ENCODE measurements at places on chromosomes 3 and 15. TPM values are rescaled to one million over a fixed set of nuclear protein-coding genes. Genes with fewer than 3 reads are reported as not detected.

- peak; percentile 39 for DNase-seq
These were observed 17.1 kb downstream of the CCDC13 start for GRCh38 chr3:42755681-42756578.

DNA sequence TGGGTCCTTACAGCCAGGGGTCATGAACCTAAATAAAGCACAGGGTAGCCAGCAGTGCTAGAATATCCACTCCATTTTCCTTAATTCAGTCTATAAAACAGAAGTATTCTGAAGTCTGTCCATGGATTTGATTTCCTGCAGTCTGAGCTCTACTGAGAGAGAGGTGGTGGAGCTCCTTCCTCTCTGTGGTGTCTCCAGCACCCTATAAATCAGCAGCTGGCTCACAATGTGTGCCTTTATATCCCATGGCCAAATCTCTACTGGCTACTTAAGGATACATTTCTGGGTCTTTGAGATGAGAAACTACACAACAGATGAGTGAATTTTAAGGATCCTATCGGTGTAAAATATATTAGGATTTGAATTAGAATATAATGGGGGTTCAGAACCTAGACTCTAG, 339.9 kb upstream of the RBMS3 start:
- DNase-seq = no peak

DNA sequence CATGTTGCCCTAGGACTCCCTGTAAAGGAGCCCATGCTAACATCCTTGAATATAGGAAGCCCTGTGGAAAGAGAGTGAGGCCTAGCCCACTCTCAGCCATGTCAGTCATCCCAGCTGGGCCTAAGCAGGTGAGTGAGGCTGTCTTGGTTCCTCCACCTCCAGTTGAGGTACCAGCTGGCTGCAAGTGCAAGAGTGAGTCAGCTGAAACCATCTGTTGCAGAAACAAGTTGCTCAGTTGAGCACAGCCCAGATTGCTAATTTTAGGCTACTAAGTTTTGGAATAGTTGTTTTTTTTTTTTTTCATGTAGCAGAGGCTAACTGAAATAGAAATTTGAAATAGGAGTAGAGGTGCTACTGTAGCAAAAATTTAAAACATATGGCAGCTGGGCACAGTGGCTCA, 43.7 kb upstream of the ADPGK start:
- DNase-seq = peak; percentile 27

DNA sequence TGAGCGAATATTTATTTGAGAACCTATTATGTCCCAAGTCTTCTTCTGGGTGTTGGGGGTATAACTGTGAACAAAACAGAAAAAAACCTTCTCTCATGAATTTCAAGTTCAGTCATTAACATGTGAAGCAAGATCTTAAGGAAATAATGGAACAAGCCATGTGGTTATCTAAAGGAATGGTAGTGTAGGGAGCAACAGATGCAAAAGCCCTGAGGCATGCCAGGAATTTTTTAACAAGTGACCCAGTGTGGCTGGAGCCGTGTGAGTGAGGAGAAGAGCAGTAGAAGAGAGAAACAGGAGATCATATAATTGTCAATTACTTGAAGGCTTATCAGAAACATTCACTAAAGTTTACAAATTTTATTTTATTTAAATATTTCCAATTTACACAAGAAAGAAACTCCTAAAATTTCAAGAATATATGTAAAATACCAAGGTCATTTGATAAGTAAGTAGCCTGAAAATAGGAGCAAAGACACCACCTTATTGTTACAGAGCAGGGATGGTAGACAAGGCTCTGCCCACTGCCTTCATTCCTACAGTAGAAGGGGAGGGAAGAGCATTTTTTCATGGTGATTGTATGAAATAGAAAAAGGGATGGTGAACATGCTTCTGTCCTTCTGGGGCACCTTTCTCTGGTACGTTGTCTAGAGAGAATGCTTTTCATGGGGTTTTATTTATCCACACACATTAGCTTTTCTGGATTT, 345.1 kb downstream of the PLOD2 start:
- no peak for DNase-seq

- no peak for DNase-seq
These were observed 159.1 kb upstream of the CTDSPL start for GRCh38 chr3:37702478-37703154.

- DNase-seq = no peak
These were observed 14.8 kb upstream of the RBP2 start for GRCh38 chr3:139491027-139491700.

DNA sequence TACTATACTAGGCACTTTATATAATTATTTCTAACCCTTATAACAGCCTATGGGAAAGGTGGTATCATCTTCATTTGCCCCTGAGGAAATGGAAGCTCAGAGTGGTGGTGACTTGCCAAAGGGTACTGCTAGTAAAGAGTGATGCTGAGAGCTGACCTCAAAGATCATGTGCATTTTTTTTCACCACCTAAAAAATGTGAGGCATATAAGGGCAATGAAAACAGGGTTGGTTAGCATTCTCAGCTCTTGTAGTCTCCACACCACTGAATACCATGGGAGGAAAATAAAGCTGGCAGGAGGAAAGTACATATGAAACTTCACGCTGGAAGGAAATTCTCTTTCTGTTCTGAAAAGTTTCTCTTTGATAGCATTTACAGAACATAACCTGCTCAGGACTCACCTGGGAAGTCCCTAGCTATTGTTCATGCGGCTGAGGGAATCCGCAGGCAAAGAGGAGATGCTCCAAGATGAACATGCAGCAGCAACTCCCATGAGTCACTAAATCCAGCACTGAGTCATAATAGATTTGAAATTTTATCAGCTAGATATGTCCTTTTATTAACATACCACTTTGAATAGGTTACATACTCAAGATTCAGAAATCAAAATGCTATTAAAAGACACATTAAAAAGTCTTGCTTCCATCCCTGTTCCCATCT, 17.3 kb downstream of the FAIM start:
- DNase-seq = peak; percentile 41

DNA sequence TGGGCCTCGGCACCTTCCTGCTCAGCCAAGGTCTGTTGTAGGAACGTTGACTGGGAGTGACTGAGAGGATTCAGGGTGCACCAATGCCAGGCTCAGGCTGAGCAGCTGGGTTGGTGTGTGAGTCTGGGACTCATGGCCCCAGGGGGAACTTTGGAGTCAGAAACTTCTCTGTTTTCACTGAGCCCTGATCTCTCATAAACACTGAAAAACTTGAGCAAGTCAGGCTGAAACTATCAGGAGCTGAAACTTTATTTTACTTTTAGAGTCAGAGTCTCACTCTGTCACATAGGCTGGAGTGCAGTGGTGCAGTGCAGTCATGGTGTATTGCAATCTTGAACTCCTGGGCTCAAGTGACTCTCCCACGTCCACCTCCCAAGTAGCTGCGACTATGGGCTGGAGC, 3.0 kb downstream of the TRAK1 start:
- no peak for DNase-seq

DNA sequence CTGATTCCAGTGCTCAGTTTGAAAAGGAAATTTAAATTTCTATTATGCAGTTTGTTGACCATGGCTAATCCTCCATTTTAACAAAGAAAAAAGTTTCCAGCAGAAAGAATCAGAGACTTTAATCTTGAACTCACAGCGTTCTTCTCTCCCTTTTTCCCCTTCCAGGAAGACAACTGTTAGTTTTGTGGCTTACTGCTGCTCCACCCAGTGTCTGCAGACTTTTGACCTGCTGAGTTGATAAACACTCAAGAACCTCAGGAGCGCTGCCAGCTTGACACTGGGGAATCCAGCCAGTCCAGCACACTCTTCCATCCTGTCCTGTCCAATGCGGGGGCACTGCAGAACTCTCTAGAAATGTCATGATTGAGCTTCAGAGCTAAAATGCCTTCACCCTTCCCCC, 134.6 kb downstream of the LRRC28 start:
- peak; percentile 81 for DNase-seq

DNA sequence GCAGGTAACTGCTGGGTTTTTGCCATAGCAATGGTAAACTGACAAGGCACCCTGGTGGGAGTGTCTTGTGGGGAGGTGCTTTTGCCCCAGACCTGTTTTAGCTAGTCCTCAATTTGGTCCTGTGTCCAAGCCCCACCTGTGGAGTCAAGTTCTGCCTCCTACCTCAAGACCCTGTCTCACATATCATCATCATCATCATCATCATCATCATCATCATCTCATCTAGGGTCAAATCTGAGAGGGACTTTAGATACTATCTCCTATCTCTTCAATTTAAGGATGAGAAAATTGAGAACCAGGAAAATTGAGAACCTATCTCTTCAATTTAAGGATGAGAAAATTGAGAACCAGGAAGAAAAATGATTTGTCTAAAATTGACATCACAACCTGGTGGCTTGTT, 9.9 kb downstream of the KNL1 start:
- no peak for DNase-seq

GRCh38 chr3:61233746-61234145, 17.5 kb downstream of the FHIT start:
- no peak for DNase-seq

DNA sequence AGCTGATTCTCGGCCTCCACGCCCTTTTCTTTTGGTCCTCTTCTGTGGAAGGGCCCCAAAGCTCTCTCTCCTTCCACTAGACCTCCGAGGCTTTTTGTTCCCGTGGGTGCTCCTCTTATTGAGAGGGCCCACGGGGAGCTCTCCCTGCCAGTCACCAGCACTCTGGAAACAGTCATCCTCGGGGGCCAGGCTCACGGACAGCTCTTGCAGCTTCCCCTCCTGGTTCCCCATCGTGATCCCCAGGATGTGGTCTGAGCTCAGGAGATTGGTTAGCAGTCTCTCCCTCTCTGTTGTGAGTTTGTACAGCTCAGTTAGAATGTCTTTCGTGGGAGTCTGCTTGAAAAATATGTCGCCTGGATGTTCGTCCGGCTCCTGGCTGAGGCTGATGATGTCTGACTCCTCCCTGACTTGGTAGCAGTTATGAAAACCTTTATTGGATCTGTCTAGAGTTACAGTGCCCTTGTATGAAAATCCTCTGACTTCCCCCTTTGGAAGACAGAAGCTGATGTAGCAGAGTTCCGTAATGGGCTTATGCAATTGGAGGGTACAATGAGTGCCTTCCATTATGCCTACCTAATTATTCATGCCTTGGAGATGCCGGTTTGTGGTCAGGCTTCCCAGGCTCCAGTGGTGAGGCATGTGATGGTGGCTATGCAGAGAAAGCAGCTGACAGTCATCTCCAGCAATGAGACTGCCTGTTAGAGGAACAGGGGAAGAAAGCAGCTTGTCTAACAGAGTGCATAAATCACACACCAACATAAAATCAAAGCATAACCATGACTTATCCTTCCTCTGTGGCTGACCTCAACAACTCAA, 40.0 kb downstream of the FMN1 start:
- DNase-seq = no peak

DNA sequence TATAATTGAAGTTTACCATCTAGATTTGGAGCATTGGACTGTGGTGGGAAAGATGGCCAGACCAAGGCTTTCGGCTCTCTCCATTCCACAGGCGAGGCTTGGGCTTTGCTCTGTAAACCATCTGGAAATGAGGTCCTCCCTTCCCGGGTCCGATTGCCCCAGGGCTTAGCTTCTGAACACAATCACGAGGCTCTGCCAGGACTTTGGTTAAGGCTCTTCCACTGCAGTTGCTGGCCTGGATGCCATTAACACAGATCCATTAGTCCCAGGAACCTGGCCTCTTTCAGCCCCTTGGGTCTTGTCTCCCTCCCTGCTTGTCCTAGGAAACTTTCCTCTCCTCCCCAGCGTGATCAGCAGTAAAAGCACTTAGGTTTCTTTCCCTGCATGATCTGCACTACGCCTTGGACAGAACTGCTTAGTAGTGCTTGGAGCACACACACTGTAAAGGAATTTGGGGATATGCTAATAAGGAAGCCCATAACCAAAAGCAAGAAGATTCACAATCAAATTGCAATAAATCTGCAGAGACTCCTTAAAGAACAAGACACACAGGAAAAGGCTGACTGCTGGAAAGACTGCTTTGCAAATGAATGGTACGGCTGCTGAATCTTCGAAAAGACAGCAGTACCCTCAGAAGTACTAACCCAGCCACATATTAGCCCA, 154.3 kb downstream of the ECT2 start:
- peak; percentile 65 for DNase-seq

DNA sequence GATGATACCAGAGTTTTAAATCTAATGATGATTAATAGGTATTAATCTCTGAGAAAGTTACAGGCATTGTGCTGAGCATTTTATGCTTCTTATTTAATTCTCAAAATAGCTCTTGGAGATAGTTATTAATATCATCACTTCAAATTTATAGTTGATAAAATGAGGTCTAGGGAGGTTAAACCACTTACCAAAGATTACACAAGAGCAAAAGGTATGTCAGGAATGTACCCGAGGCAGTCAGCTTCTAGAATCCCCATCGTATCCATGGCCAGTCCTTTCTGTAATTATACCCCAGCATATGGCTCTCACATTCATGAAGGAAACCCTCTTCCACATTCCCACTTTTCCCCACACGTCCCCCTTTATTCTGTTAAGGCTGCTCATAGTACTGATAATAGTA, 421.3 kb downstream of the PYDC2 start:
- DNase-seq = peak; percentile 0

DNA sequence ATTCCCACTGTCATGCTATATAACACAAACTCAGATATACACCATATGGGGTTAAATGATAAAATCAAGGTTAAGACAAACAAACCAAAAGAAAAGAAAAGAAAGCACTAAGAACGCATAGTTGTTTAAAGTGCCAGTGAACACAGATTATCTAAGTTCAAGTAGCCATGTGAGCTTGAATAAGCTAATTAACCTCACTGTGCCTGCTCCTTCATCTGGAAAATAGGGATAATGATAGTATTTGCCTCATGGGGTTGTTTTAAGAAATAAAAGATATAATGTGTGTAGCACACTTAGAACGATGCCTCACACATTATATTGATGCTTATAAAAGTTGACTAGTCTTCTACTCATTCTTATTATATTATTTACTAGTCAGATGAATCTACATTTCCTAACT, 72.6 kb upstream of the IL12A start:
- no peak for DNase-seq

FAM227B gene
- 4.3 TPM for total RNA-seq

PLCH1 gene
- 0.09 TPM for total RNA-seq

WNT7A gene
- total RNA-seq = not detected

ALDH1L1 gene
- total RNA-seq = 0.18 TPM

PLXNB1 gene
- total RNA-seq = 30.0 TPM

UBAP1L gene
- 3.8 TPM for total RNA-seq

NLGN1 gene
- 6.1 TPM for total RNA-seq

P2RY1 gene
- total RNA-seq = 1.1 TPM

GOLGA8G gene
- total RNA-seq = not detected

PLA2G4D gene
- total RNA-seq = not detected

LRTM1 gene
- total RNA-seq = not detected

GRM7 gene
- not detected for total RNA-seq

NEK11 gene
- 15.3 TPM for total RNA-seq

ALPK3 gene
- 0.18 TPM for total RNA-seq

HPS3 gene
- 33.0 TPM for total RNA-seq

Data from fibroblast of the aortic adventitia (primary cell).